ENCODE measurements at places on chromosomes 4 and X.

DNA sequence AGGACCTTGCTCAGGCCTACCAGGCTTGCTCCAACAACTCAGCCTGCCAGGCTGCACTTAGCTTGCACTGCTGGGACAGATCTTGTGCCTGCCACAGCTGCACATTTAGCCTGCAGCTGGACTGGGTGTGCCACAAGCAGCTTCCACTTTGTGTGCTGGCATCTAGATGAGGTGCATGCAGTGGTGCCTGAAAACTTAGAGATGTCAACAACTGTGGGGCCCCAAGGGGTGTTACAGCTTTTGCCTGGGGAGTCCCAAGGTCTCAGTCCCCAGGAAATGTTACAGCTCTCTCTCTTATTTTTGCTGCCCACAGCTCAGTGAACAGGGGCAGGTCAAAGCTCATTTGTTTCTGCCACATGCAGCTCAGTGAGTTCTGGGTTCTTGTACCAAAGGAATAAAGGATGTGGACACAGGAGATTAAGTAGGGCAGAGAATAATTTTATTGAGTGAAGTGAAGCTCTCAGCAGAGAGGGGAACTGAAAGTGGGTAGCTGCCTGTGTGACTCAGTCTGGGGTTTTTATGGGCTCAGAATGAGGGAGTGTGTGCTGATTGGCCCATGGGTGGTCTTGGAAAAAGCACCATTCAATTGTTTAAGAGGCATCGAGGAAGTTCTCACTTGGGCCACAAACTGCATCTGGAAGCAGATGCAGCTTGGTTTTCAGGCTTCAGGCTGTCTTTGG is 828.3 kb downstream of the TECRL start:
- no peak for DNase-seq

GRCh38 chr4:145414841-145415240 is 66.8 kb upstream of the SMAD1 start:
- DNase-seq: no peak

DNA sequence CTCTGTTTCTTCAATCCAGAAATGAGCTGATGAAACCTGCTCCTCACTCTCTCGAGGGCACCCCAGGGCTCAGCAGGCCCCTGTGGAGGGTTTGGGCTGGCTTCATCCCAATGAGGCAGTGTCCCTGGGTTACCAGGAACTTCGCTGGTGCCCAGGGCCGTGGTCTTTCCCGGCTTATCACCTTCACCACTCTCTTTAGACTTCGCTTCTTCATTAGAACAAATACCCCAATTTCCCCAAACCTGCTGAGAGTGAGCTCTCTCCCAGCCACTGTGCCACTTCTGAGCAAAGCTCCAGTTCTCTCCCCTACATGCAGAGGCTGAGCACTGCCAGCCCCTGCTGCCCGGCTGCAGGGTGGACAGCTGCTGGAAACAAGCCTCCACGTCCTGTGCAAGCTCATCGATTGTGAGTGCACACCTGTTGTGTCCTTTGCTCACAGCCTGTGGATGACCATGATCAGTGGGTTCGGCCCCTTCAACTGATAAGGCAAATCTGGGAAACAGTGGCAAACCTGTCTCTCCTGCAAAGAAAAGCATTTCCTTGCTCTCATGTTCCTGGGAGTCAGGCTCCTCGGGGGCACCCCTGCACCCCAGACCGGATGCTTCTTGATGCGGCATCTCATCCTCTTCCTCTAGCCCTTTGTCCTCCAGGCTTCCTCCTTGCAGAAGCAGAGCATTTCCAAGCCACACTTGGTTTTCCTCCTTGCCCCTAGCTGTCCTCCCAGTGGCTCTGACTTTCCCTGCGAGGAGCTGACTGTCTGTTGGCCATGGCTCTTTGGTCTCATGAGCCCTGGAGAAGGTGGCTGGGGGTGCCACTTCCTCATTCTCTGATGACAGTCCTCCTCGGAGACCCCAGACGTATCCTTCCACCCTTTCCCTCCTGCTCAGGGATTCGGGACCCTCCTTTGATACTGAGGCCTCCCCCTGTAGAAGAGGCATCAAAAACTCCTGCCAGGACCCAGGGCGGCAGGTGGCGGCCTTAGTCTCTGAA is 28.7 kb downstream of the C4orf50 start:
- DNase-seq: no peak

- no peak for DNase-seq
Observed at GRCh38 chr4:106993827-106994226, 42.3 kb downstream of the DKK2 start.

DNA sequence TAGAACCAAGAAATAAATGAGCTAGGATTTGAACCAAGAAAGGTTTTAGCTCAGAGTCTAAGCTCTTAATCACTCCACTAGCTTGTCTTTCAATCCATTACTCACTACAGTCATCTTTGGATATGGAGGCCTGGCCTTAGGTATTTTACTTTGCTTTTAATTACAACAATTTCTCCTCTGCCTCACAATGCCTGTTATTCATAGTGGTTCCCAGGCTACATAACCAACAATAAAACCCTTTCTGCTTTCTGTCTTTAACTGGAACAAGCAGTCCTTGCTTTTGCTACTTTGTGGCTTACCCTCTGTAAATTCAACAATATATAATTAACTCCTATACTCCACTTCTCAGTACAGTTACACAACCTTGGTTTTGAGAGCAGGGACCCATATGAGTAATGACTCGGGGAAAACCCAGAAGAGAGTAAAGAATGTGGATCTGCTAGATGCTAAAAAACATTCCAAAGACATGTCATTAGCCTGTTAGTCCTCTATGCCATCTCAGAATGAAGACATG is 94.7 kb upstream of the NAP1L5 start:
- no peak for DNase-seq

DNA sequence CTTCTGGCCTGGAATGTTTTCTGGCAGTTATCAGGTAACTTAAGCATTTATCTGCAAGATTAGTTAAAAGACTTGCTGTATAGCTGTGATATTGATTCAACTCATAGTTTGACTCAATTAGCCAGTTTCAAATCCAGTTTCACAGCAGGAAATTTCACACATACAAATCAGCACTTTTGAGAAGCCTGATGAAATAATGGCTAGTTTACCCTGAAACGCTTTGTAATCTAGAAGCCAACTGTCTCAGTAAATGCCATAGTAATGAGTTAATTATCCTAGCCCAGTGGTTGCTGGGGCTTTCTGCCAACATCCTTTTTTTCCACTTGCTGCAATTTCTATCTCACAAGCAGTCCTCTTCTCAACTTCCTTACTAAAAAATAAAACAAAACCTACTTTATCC is 53.1 kb downstream of the ARHGEF38 start:
- no peak for DNase-seq

GRCh38 chr4:108492816-108493595 is 127.4 kb upstream of the RPL34 start:
- DNase-seq: no peak

DNA sequence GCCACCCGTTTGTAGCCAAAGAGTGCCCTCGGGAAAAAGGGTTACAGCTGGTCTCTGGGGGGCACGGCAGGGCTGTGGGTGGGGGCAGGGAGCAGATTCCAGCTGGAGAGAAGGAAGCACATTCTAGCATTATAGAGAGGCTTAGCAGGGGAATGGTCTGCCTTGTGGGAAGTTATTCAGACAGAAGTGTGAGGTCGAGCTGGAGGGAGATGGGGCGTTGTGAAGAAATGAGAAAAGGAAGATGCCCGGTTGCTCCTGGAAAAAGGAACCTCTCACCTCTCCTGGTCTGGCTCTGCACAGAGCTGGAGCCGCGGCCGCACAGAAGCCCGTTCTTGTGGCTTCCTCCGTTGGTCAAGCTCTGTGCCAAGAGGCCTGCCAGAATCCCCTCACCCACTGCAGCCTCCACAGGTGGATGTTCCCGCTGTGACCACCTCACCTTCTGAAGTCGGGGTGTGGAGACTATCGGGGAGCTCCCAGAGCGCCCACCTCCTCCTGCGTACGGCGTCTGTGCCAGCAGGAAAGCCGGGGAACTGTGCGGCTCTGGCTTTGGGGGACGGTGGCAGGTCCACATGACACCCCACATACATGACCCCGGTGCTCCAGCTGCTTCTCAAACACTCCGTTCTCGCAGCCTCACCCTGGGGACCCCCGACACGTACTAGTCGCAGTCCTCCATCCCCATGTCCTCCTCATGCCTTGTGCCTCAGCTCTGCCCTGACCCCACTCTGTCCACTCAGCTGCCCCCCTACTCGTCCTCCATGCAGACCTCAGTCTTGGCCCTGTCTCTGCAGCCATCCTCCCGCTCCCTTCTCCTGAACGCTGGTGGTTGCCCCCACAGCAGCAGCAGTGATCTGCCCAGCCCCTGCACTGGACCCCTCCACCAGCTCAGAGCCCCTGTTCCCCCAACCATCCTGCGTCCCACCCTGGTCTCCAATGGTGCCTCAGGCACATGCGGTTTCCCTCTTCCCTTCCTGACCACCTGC is 52.2 kb upstream of the HGFAC start:
- no peak for DNase-seq

DNA sequence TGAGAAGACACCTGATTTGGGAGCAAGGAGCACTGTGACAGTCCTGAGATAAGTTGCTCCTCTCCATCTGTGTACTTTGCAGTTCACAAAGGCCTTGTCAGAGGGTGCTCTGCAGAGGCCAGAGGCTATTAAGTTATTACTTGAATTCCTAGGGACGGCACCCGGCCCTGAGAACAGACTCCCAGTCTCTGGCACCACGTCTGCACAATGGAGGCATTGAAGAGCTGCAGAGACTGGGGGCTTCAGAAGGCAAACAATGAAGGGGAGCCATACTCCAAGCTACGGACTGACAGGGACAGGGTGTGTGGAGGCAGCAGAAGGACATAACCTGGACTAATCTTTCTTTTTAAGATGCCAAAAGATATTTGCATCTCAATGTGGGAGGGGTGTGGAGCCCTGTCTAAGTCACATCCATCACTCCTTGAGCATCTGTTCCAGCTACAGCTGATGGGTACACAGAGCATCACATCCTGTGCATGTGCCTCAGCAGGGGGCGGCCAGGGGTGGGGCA is 11.5 kb downstream of the RASGEF1B start:
- no peak for DNase-seq

- no peak for DNase-seq
Observed at GRCh38 chr4:34105311-34105710, 2139.0 kb downstream of the ARAP2 start.

- DNase-seq: no peak
Observed at GRCh38 chrX:107674480-107675364, 46.4 kb downstream of the PRPS1 start.

DNA sequence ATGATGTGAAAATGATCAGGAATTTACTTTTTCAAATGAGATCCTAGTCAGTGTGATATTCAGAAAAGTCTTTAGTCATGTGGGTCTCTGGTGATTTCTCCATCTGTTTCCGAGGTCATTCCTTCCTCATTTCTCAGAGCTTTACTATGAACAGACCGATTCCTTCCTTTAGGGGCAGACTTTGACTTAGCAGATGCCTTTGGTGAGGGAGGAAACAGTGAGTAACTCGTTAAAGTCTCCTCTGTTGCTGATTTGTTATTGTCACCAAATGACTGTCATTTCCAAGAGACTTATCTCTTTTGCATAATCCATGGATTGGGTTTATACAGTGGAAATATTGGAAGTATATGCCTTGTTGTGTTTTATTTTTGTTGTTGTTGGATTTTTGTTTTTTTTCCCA is 76.2 kb upstream of the CD99 start:
- no peak for DNase-seq

GRCh38 chrX:119686087-119686691 is 6.8 kb downstream of the SEPTIN6 start:
- no peak for DNase-seq

DNA sequence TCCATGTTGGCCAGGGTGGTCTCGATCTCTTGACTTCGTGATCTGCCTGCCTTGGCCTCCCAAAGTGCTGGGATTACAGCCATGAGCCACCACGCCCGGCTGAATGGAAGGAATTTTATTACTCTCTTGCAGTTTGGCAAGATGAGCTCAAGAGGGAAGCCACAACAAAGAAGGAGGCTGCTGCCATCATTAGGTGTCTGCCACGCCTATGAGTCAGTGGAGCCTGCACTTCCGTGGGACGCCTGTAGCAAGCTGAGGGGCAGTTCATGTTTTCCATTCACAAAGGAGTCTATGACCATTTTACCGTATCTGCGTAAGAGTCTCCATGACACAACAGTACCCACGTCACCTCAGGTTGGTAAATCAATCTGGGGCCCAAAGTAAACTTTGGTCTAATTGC is 51.2 kb upstream of the CHRNA9 start:
- DNase-seq: no peak

DNA sequence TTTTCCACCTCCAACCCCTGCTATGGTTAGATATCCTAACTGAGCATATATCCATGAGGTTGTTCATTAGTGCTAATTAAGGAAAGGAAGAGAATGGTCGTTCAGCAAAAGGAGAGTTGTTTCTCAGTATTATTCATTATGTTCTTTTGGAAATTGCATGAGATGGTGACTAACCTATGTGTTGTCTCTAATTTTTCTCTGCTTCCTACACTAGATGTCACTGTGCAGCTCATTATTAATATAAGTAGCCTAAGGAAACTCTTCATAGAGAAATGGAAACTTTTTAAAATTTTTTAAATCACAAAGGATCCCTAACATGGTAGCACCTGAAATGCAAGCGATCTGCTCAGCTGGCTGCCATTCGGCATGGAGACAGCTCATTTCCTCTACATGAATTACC is 67.7 kb upstream of the FAM9A start:
- DNase-seq: no peak
